ENCODE measurements at places on chromosomes 2 and 18.
A peak's percentile ranks its signal among the peaks of the same experiment; 100 is the strongest.

GRCh38 chr18:31789409-31789808, 28.7 kb upstream of the SLC25A52 start:
- no peak for DNase-seq

- DNase-seq = no peak
Measured at GRCh38 chr2:42547014-42547413, 21.4 kb upstream of the MTA3 start.

DNA sequence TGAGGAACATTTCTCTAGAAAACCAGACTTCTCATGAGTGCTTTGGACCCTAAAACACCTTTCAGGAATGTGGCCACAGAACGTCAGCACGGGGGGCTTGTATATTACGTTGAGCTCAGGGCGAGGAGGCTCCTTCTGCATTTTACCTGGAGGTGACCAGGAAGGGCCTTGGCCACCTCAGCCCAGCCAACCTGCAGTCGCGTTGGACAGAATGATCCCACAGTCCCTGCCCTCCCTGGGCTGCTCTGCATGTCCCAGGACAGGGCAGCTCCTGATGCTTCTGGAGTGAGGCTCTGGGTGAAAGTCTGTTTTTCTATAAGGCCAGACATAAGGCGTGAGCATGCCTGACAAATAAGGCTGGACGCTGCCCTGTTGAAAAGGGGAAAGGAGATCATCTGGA, 121.9 kb downstream of the NDUFA10 start:
- no peak for DNase-seq

DNA sequence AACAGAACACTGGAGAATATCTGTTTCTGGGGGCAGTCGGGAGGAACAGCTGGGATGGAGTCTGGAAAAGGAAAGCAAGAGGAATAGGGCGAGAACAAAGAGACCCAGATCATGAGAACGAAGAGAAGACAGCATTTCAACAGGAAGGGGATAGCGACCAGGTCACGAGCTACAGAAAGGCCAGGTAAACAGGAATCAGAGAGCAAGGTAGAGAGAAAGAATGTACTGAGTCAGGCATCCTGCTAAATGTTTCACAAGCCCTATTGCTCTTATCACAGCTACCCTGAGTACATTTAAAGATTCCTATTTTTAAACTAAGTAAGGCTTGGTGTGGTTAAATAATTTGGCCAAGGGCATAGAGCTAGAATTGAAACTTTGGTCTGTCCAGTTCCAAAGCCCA, 254.9 kb upstream of the RAB12 start:
- no peak for DNase-seq

DNA sequence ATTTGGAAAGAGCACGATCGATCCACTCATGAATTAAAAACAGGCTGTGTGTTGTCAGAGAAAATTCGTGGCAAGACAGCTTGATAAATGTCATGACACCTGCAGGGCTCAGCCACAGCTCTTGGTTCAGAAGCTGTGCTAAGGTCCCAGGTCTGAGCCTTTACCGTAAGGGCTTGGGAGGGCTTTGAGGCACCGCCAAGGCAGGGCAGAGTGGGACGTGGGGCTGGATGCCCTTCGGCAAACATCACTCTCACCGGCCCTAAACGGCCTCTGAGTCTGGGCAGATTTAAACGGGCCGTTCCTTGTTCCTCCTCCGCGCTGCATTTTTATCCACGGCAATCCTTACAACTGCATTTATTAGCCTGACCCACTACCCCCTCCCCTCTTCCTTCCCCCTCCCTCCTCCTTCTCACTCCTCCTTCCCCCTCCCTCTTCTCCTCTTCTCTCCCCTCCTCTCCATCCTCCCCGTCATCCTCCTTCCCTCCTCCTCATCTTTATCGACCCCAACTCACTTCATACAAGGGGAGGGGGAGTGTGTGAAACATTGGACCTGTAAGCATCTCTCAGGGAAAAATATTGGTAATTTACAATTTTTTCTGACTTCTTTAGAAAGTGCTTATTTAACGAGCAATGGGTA, 33.9 kb downstream of the MBP start:
- no peak for DNase-seq

GRCh38 chr18:36580266-36580665, 248.5 kb downstream of the TPGS2 start:
- DNase-seq = no peak

GRCh38 chr2:222976521-222977061, 75.4 kb upstream of the KCNE4 start:
- no peak for DNase-seq

DNA sequence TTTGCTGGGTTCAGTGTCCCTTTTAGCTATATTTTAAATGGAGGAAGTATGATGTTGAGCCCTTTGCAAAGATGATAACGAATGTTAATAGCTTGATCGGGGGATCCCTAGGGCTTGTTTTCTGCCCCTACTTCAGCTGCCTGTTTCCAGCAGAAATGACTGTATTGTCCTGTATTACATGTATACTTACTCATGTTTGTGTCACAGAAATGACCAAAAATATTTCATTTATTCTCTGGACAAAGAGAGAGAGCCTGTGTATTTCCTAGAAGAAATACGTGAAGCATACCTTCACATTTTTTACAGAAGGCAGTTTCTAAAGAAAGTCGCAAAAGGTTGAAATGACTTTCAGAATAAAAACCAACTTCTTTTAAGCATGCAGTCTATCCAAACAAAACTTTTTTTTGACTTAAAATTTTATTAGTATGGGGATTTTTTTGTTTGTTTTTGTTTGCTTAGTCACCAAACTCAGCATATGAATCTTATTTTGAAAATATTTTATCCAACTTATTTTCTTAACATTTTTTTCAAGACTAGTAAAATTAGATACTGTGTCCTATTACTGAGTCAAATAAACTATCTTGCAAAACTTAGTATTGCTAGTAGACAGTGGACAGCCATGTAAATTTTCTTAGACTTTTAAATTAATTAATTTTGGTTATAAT, 68.9 kb downstream of the PTRHD1 start:
- DNase-seq = no peak

- no peak for DNase-seq
Measured at GRCh38 chr2:201661366-201661765, 18.1 kb upstream of the TMEM237 start.

DNA sequence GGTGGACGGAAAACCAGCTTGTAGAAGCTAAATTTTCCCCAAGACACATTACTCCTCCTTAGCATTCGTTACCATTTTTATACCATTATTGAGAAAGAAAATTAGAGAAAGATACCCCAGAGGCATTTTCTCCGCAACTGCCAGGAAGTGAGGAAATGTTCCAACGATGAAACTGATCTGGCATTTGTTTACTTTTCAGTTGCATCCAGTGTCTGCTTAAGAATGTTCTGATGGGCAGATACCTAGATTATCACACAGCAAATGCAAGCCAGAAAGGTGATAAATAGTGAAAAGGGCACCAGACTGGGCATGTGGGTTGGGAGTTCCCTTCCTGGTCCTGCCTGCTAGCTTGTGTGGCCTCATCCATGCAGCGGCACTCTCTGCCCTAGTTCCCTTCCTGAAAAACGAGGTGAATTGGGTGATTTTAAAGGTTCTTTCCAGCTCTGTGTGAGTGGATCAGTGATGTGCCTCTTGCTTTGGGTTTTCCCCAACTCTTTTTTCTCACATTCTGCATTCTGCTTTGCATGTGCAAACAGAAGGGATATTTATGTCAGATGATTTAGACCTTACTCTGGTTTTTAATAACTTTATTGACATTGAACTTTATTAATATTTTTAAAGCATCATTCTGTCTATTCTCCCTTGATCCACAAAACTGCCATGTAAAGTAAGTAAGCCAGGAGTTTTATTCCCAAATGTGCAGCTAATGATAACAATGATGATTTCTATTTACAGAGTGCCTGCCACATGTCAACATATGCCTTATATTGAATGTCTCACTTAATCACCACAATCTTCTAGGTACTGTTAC, 139.6 kb downstream of the INSIG2 start:
- no peak for DNase-seq

DNA sequence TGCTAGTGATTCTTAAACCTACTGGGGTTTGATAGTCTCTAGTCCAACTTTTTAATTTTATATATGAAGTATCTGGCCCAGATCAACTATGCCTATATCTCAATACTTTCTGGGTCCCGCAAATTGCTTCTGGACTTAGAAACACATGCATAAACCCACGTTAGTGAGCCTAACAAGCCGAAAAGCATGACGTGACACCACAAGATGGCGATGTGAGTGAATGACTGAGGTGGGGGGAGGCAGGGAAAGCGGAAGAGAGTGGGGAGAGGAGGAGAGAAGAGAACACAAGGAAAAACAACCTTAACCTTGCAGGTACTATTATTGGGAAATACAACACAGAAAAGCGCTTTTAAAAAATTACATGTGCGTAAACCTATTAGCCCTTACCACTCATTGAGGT, 13.8 kb downstream of the PDIA6 start:
- no peak for DNase-seq

DNA sequence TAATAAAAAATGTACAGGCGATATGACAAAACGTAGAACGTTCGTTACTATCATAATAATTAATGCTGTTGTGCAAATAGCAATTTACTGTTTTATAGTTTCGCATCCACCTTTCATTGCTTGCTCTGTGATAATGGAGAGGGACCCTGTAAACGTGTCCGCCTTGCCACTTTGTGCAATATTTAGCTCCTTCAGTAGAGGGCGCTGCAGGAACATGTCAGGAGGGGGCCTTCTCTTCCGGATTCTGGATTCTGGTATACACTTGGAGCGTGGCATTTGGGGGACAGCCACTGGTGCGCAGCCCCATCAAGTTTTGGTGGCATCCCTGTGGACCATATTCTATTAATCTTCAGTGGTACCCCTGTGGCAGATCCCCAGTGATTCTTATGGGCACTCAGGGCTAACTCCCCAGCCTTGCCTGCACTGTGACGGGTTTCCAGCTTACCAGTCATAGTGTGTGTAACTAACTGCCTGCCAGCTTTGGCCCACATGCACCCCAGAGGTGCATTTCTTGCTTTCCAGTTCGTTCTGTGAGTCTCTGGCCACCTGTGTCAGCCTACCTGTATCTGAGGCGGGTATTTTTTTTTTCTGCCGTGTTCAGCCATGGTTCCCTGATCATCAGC, 140.3 kb downstream of the CYRIA start:
- peak; percentile 50 for DNase-seq

GRCh38 chr18:72811047-72811446, 56.7 kb downstream of the NETO1 start:
- no peak for DNase-seq

DNA sequence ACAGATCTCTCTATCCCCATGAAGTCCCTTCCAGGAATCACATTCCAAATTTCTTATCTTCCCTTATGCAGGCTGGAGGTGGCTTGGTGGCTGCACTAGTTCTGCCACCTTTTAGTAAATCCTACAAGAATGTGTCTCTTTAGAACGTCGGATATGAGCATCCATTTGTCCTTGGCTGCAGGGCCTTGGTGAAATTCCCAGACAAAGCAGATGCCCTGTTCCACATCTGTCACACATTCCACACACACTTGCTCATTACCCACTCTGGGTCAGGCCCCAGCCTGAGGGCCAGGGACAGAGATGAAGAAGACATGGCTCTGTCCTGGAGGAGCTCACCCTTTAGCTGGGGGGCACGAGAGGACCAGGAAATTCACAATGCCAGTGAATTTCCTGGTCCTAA, 31.2 kb upstream of the GPR17 start:
- no peak for DNase-seq

DNA sequence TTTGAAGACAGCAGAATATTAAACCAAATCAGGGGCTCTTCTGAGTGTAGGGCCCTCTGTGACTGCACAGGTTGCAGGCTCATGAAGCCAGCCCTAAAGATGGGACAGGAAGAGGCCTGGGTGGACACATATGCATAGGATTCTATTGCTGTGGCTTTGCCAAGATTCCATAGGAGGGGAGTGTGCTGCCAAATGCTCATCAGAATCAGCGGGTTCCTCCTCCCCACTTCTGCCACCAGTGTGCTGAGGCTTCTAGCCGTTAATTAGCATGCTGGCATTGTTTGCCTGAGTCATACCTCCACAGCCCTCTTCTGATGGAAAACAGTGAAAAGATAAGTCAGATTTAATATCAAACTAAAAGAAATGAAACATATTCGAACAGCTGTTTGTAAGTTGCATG, 103.9 kb upstream of the TMEFF2 start:
- DNase-seq = no peak
